ENCODE measurements at places on chromosomes 1 and 21. TPM values are rescaled to one million over a fixed set of nuclear protein-coding genes. Genes with fewer than 3 reads are reported as not detected.

DNA sequence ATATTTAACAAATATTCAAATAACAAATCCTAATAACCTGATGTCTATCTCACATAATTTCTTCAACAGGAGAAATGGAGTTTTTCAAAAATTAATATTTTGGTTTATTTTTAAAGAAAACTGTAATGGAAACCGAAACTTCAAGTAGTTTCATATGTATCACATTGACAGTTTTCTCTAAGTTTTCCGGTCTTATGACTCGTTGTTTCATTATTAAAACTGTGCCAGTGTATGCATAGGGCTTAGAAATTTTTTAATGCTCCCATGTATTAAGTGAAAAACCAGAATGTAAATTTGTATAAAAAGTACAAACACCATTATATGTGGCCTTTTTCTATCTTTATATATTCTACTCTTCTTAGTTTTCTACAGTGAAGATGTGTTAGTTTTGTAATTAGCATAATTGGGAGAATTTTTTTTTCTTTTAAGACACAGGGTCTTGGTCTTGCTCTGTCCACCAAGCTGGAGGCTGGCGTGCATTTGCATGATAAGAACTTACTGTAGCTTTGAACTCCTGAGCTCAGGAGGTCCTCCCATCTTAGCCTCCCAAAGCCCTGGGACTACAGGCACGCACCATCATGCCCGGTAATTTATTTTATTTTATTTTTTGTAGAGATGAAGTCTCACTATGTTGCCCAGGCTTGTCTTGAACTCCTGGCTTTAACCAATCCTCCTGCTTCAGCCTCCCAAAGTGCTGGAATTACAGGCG is 43.9 kb upstream of the SAMSN1 start:
- no peak for DNase-seq

GRCh38 chr1:175812936-175813335 is 69.5 kb upstream of the TNR start:
- DNase-seq = no peak

GRCh38 chr1:29599826-29600225 is 363.5 kb downstream of the PTPRU start:
- DNase-seq = no peak

- no peak for DNase-seq
Observed at GRCh38 chr21:33948951-33949444, 33.4 kb upstream of the ATP5PO start.

DNA sequence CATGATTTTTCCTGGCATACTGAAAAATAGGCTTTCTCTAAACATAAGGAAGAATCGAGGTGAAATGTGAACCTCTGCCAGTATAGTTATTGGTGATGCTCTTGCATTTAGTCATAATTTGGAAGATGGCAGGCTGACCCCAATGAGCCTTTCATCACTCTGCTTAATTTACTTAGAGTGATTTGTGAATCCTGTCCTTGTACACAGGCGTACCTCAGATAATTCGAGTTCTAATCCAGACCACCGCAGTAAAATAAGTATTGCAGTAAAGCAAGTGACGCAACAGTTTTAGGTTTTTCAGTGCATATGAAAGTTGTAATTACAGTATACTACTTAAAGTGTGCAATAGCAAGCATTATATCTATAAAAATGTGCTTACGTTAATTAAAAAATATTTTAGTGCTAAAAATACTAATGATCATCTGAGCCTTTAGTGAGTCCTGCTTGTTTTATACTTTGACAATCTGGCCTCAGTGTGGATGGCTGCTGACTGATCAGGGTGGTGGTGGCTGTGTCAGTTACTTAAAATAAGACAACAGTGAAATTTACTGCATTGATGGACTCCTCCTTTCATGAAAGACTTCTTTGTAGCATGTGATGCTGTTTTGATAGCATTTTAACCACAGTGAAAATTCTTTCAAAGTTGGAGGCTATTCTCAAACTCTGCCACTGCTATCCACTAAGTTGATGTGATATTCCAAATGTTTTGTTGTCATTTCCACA is 1.7 kb downstream of the PKNOX1 start:
- no peak for DNase-seq

GRCh38 chr1:101051688-101052638 is 26.4 kb upstream of the DPH5 start:
- DNase-seq = no peak

DNA sequence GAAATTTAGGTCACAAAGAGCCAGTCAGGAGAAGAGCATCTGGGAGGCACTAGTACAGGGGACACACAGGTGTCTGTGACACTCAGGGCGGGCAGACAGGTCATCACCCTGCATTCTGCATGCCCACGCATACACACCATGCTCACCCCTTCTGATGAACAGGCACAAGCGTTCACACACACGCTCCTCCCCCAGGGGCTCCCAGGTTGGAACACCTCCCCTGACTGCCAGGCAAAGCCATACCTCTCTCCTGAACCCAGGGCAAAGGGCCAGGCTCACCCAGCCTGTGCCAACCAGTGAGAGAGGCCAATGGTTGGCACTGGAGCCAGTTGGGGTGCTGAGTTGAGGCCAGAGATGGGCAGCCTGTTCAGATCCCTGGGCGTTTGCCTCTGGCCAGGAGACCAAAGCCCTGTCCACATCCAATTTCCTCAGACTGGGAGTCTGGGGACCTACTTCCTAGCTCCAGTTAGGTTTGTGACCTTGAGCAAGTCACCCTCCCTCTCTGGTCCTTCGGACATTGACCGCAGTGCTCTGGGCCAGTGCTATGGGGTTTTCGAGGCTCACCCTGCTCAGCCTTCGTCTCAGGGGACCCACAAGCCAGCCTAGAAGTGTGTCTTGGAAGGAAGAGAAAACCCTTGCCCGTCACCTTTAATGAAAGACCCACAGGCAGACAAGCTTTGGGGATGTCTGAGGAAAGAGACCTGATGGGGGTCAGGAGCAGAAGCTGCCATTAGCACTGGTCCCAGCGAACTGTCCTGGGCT is 5.8 kb upstream of the LAD1 start:
- no peak for DNase-seq

DNA sequence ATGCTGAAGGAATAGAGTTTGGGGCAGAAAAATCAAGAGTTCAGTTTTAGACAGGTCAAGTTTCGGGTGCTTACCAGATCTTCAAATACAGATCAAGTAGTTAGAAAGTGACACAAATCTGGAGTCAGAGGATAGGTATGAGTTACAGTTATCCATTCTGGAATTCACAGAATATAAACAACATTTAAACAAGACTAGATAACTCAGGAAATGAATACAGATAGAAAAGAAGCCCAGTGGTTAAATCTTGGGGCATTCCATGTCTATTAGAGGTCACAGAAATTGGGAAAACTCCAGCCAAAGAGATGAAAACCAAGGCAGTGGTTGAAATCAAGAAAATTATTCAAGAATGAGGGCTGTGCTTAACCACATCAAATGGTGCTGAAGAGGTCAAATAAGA is 187.0 kb upstream of the HP1BP3 start:
- DNase-seq = no peak

GRCh38 chr1:187617776-187618175 is 789.0 kb downstream of the PLA2G4A start:
- no peak for DNase-seq

DNA sequence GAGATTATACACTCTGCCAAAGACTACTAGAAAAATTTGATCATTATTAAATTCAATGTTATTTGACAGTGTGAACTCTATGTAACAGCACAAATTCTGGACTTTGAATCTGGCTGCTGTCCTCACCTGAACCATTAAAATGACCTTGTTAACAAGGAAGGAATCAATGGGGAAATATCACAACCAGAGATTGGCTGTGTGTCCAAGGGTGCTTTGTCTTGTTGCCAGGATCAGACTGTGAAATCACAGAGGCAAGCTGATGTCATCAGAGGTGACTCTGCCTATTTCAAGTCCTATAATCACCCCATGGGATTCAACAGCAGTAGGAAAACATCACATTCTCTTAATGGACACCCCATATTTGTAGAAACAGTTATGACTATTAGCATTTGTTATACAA is 46.8 kb downstream of the ADAMTS5 start:
- no peak for DNase-seq

GRCh38 chr1:102853136-102853535 is 255.2 kb downstream of the COL11A1 start:
- DNase-seq = no peak

The TSPAN1 gene
- 0.83 TPM for total RNA-seq

The TRPM2 gene
- 1.9 TPM for total RNA-seq

The LAD1 gene
- not detected for total RNA-seq

The OVAAL gene
- total RNA-seq = not detected

The MAEL gene
- total RNA-seq = not detected

The TIE1 gene
- not detected for total RNA-seq

The SPRR2E gene
- not detected for total RNA-seq

The TSSK3 gene
- 0.69 TPM for total RNA-seq

The LRP8 gene
- total RNA-seq = 38.6 TPM
